ENCODE measurements at places on chromosomes 3 and 15.

DNA sequence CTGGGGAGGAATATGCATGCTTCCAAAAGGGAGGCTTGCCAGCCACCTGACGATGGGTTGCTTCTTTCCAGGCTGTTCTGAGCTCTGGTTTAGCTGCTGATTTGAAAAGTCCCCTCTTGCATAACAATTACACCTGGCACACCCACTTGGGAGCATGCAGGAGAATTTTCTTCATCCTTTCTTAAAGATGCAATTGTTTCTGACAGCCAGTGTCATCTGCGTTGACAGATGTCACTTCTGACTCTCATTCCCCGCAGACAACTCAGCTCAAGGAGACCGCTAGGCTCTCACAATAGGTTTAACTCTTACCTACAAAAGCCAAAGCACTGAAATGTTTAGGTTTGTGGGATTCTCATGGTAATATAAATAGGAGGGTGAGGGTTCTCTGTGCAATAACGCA, 185.6 kb upstream of the SYNPR start:
- no peak for DNase-seq

DNA sequence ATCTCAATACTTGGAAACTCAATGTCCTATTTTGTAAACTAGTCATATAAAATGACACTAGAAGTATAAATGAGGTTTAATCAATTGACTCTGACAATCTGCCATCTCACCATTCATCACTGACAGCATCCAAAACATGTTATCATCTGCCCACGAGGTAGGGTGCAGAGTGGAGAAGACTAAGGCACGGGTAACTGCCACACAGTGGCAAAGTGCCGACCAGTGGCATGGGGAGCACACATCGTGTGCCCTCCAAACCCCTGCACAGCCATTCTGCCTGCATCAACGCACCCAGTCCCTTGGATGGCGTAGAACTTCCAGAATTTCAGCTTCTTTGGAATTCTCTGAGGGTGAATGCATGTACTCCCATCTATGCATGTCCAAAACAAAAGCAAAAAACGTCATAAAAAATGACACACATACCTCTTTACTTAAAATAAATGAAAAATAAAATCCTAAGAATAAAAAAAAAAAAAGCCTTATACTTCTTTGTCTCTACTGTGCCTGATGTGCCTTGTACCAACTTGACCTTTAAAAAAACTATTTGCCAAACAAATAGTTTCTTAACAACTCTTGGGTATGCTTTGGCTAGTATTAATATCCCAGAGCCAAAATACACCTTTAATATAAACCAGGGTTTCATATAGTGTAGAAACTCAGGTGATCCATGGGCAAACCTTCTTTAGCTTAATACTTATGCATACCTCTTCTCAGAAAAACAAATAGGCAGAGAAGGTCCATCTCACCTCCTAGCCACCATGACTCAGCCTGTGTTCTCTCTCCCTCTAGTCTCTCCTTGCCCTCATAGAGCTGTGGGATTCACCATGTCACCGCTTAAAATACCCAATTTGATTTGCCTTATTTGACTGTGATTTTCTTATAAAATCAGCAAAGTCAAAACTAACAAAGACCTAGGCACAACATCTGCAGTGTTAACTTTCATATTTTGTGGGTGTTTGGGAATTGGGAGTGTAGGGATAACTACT, 12.7 kb downstream of the CPOX start:
- no peak for DNase-seq

DNA sequence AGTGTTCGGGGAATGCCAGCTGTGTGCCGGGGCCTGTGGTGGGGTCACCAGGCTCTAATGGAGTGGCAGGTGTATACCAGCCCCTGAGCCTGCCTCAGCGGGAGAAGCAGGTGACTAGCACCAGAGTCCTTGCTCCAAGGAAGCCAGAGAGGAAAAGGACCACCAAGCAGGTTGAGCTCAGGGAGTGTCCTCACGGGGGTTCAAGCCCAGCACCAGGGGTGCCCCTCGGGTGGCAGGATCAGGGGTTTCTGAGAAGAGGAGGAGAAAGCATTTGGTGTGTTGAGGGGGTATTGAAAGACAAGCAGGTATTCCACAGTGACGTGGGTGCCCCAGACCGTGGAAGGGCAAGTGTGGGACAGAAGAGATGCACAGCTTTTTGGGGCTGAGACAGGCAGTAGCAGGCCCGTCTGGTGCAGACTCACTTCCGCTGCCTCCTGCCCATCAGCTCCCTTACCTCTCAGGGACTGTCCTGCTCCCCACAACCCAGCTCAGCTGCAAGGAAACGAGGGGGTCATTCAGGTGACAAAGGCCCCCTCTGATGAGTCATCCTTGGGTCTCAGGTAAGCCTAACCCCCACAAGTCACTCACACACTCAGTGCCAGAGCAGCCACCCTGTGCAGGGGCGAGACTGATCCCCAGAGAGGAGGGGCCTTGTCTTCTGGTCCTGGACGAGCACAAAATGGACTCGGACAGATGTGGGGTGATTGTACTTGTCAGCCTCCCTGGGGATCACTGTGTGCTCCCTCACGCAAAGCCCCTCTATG, 21.4 kb upstream of the POC1A start:
- no peak for DNase-seq

DNA sequence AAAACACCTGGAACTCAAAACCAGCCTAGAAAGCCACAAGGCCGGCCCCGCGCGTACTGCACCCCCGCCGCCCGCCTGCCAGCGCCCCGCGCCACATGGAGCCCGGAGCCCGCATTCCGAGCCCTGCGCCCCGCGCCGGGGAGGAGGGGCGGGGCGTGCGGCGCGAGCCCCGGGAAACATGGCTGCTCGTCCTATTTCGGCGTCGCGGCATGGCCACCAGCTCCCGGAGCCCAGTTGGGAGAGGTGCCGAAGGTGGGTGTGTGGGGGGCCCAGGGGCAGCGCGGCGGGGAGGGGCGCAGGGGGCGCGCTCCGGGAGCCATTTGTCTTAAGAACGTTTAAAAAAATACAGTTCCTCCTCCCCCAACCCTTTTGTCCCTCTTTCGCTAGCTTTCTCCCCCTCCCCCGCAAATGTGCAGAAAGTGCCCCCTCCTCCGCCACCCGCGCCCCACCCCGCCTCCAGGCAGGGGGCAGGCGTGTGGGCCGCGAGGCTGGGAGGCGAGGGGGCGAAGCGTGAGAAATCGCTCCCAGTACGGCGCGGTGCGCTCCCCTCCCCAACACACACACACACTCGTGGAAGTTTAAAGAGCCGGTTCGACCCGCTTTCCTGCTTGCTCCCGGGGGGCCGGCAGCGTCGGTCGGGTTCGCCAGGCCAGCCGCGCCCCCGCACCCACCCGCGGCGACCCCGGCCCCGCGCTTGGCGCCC, 2.5 kb downstream of the ANP32A start:
- peak; percentile 78 for DNase-seq

DNA sequence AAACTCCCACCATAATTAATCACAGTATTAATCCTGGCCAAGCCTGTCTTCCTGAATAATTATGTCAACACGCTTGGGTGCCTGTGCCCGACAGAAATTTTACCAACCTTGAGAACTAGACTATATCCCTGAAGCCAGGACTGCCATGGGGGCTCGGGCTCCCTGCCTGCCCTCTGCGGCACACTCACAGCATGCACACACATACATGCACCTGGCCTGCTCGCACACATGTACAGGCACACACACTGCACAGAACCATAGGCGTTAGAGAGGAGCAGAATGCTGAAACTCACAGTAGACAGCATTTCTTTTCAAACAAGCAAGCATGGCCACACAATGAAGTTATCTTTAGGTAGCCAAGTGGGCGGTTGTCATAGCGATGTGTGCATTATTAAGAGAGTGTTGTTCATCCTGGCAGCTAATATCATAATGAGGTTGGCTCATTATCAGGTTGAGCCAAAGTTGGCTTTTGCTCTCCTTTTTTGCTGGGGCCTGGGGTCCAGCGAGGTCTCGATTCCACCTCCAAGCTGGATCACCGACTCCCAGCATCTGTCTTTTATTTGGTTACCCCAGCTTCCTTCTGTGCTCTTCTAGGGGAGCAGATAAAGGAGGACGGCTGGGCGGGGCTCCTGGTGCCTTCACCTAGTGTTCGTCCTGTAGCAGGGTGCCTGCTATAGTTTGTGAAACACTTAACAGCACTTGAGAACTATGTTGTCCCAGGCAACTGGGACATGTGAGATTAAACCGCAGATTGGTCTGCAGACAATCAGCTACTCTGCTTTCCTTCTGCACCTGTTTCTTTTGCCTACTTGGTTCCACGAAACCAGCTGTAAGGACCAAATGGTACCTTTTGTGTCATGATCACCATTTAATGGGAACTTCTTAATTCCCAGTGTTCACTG, 91.4 kb downstream of the ZNF621 start:
- peak; percentile 94 for DNase-seq

DNA sequence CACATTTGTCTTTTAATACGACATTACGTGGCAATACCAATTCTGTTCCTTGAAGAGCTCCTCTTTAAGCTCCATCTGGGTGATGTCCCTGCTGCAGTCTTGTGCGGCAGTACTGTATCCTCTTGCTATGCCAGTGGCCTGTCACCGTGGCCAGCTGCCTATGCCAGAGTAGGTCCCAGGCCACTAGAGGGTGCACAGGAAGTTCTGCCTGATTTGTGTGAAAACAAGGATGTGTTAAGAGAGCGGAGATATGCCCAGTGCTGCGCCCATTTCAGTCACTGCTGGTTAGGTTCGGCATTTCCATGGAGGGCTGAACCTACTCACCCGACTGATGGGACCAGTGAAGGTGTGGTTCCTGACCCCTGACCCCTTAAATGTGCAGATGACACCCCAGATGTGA, 25.2 kb downstream of the NIPA1 start:
- DNase-seq: peak; percentile 58

DNA sequence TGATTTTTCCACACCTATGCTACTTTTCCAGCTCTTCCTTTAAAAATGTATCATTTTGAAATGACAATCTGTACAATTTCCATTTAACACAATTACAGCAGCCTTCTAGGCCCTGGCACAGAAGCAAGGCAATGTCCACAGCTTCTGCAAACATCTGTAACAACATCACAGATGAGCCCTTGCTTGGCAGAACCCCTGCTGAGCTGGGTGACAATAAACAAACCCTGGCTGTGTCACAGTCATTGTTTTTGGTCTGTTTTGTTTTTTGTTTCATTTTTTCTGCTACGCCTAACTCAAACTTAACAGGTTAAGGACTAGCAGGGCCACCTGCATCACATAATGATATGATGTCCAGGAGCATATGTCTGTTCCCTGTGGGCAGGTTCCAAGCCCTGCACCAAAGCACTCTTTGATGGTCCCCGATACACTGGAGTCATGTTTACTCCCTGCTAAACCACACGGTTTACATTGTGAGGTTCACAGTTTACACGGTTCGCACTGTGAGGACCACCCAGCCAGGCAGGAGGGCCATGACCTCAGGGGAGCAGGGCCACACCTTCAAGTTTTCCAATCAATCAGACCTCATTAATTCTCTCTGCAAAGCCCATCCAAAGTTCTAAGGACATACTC, 186.8 kb upstream of the CHRNA7 start:
- no peak for DNase-seq

GRCh38 chr3:152296971-152297370, 28.2 kb downstream of the MBNL1 start:
- no peak for DNase-seq

- DNase-seq: no peak
These were observed 40.7 kb downstream of the TNIK start for GRCh38 chr3:171419457-171419856.

GRCh38 chr3:67362686-67363085, 291.7 kb downstream of the SUCLG2 start:
- no peak for DNase-seq

GRCh38 chr15:79972863-79973262, 1.9 kb upstream of the BCL2A1 start:
- DNase-seq: no peak
